ENCODE measurements at places on chromosomes 1 and 21. TPM values are rescaled to one million over a fixed set of nuclear protein-coding genes. Genes with fewer than 3 reads are reported as not detected.

Gene SV2A
- 155 TPM for polyA plus RNA-seq

Gene C2CD2
- polyA plus RNA-seq = 22.6 TPM

Gene OR2W3
- polyA plus RNA-seq = 5.6 TPM

Gene DNAJC6
- 101 TPM for polyA plus RNA-seq

Gene RORC
- polyA plus RNA-seq = 0.15 TPM

Gene TFAP2E
- polyA plus RNA-seq = 8.1 TPM

Gene TMEM35B
- 8.5 TPM for polyA plus RNA-seq

Gene POU3F1
- polyA plus RNA-seq = 3.3 TPM

Gene RAB42
- polyA plus RNA-seq = 4.6 TPM

Gene PLEKHN1
- 0.26 TPM for polyA plus RNA-seq

Gene TIE1
- 27.5 TPM for polyA plus RNA-seq

Gene SORT1
- polyA plus RNA-seq = 65.3 TPM

Gene UBE4B
- 39.9 TPM for polyA plus RNA-seq

Gene TMEM9
- 179 TPM for polyA plus RNA-seq

Gene ADAM30
- polyA plus RNA-seq = not detected

Gene RGSL1
- 0.30 TPM for polyA plus RNA-seq

Gene C1QA
- polyA plus RNA-seq = 23.3 TPM

Gene NFASC
- polyA plus RNA-seq = 137 TPM

Gene PTGER3
- 35.7 TPM for polyA plus RNA-seq

Gene RPTN
- not detected for polyA plus RNA-seq

Gene TENT5C
- 2.0 TPM for polyA plus RNA-seq

Gene FLG2
- 0.11 TPM for polyA plus RNA-seq

Gene CYP4A11
- 3.1 TPM for polyA plus RNA-seq

Gene GNG12
- polyA plus RNA-seq = 92.3 TPM

Gene TFF2
- not detected for polyA plus RNA-seq

Gene ZC3H12A
- polyA plus RNA-seq = 0.65 TPM

Gene TSSK3
- polyA plus RNA-seq = 4.4 TPM

Gene STIL
- 4.6 TPM for polyA plus RNA-seq

Gene ARL8A
- polyA plus RNA-seq = 183 TPM

Gene BLZF1
- polyA plus RNA-seq = 18.5 TPM

Gene IL20
- not detected for polyA plus RNA-seq

Gene DCDC2B
- 0.82 TPM for polyA plus RNA-seq

Gene THEMIS2
- 8.8 TPM for polyA plus RNA-seq

Gene OR10Z1
- 0.03 TPM for polyA plus RNA-seq

Gene CELA3A
- polyA plus RNA-seq = not detected

Gene LAX1
- polyA plus RNA-seq = 0.12 TPM

Gene KLHDC9
- 26.6 TPM for polyA plus RNA-seq

Gene KRTAP21-2
- polyA plus RNA-seq = not detected

Measured in spinal cord (tissue), 10 donors.